ENCODE measurements at places on chromosomes 2 and 18. TPM values are rescaled to one million over a fixed set of nuclear protein-coding genes. Genes with fewer than 3 reads are reported as not detected.
A peak's percentile ranks its signal among the peaks of the same experiment; 100 is the strongest.

DNA sequence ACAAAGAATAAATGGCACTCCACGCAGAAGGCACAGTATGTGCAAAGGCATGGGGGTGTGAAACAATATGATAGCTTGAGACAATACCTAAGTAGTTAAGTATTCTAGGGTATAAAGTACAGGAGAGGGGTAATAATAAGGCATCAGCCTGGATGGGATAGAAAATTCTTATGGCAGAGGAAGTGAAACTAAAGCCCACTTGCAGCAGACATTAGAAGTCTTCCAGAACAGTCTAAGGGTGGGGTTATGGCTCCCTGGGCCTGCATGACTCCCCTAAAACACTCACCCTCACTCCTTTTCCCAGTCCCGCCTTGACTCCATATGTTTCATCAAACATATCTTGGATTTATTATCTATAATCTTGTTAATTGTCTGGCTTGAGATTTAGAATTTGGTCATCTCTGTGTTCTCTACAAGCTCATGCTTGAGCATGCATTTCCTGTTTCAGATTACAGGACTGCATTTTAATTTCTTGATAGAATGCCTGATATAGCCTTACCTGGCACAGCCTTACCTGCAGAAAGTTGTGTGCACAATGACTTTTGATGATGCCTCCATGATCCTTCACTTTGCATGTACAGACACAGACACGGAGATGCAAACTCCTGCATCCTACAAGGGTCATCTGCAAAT is 28.5 kb upstream of the TMBIM1 start:
- H3K27ac ChIP-seq = no peak overlapping the region
- DNase-seq = no peak
- no peaks in the 10 kb centered on the region for H3K27me3 ChIP-seq
- no peaks in the 10 kb centered on the region for H3K36me3 ChIP-seq
- peaks cover 22% of the 10 kb centered on the region for H3K4me1 ChIP-seq

DNA sequence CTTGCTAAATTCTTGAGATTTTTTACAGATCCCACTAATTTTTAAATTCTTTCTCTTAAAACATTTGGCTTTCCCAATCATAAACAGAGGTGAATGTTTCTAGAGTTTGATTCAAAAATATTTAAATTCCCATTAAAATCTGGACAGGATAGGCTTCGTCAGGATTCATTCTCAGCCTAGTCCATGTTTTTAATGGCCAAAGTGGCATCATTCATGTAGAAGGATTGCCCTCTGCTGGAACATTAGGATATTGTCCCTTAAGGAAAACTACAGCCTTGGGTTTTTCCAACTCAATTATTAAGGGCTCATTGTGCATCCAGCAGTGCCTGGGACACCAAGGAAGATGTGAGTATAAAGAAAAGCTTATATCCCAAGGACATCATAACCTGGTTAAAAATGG is 71.7 kb downstream of the TPGS2 start:
- H3K36me3 ChIP-seq = no peaks in the 10 kb centered on the region
- DNase-seq = peak; percentile 58
- no peaks in the 10 kb centered on the region for H3K4me1 ChIP-seq
- H3K27me3 ChIP-seq = peaks cover 3% of the 10 kb centered on the region

DNA sequence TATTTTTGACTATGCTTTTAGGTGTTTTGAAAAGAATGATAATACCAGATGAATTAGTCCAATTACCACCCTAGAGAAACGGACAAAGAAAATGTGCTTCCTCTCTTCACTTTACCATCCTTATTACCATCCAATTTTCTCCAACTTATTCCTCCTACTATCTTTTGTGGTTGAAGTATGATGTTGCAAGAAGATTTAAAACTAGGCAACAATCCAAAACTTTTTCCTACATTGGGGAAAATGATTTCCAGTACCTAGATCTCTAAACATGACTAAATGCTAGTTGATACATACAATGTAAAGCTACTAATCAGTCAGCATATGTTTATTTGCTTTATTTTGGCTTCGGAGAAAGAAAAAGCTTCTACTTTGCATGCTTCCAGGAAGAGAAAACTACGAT is 355.0 kb upstream of the LYPD1 start:
- no peak overlapping the region for H3K4me3 ChIP-seq
- no peaks in the 10 kb centered on the region for H3K27me3 ChIP-seq
- no peaks in the 10 kb centered on the region for H3K36me3 ChIP-seq
- peaks cover 3% of the 10 kb centered on the region for H3K4me1 ChIP-seq
- peak; percentile 13 for DNase-seq

Gene CNDP1
- total RNA-seq = not detected

DNA sequence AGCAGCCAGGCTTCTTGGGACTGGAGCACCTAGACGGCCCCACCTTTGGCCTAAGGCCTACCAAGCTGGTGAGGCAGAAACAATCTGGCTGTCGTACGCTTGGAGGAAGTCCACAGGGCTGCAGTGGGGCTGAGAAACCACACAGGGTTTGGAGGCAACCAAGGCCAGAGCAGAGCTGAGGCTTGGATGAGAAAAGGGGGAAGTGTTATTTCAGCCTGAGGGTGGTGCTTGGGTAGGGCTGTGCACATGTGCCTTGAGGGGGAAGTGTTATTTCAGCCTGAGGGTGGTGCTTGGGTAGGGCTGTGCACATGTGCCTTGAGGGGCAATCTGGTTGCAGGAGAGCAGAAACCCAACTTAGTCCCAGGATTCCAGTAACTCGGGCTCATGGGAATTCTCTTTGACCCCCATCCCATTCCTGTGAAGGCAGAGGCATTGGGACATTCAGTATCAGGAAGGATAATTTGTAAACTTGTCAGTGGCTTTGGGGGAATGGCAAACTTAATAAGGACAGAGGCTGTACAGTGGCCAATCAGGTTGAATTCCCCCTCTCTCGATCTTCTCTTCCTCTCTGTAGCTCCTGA is 971 bp upstream of the FBXO41 start:
- H3K27me3 ChIP-seq = peaks cover 3% of the 10 kb centered on the region
- H3K4me1 ChIP-seq = no peaks in the 10 kb centered on the region
- no peak for DNase-seq
- peak overlapping the region; percentile 78 for H3K4me3 ChIP-seq
- H3K27ac ChIP-seq = no peak overlapping the region

Gene CETN1
- not detected for total RNA-seq

DNA sequence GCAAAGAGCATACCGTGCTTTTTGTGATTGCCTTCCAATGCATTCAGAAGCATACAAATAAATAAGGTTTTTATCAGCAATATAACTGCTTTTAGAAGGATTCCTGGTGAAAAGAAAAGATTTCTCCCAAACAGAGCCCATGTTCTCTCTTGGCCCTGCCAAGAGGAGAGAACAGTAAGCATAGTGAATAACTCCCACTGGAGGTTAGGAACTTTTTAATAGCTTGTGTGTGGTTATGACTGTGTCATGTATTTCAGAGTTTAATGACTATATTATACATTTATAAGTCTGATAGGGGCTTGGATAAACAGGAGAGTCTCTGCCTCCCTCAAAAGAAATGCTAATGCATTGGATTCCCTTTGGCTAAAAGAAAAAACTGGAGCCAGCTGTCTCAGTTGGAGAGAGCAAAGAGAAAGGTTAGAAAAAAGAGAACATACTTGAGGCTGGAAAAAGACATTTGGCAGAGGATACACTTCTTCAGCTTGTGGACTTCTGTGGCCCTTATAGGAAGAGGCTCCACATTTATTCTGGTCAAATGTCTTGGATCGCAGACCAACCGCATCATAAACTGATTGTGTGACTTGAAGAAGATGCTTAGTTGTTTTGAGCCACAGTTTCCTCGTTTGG is 63.0 kb upstream of the SPRED2 start:
- no peak for DNase-seq
- no peak overlapping the region for H3K27ac ChIP-seq
- H3K27me3 ChIP-seq = no peaks in the 10 kb centered on the region
- H3K4me1 ChIP-seq = no peaks in the 10 kb centered on the region

Gene LONRF2
- 3.8 TPM for total RNA-seq

Gene RMDN2
- total RNA-seq = 2.3 TPM

GRCh38 chr2:150023044-150023443 is 435.5 kb upstream of the MMADHC start:
- H3K27ac ChIP-seq = no peak overlapping the region
- no peak for DNase-seq
- no peaks in the 10 kb centered on the region for H3K27me3 ChIP-seq

Gene NFATC1
- 10.4 TPM for total RNA-seq

- no peak overlapping the region for H3K4me3 ChIP-seq
- no peaks in the 10 kb centered on the region for H3K4me1 ChIP-seq
- H3K27ac ChIP-seq = no peak overlapping the region
These were observed 91.1 kb upstream of the SKOR2 start for GRCh38 chr18:47342566-47342965.

Gene MDH1B
- 0.86 TPM for total RNA-seq

DNA sequence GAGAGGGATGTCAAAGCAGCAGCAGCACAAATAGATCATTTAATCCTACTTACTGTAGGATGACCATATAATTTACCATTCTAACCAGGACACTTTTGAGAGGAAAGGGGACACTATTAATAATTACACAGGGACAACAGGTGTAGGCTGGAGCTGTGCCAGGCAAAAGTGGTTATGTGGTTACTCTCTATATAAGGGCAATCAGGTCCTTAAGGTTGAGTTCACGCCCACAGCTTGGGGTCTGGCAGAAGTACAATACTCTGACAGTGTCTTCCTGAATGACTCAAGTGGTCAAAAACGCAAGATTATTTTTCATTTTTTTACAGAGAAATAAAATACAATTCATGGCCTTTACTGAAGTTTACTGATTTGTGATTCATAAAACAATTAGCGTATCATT is 2.8 kb downstream of the PREPL start:
- H3K36me3 ChIP-seq = no peaks in the 10 kb centered on the region
- H3K27ac ChIP-seq = no peak overlapping the region
- no peak overlapping the region for H3K4me3 ChIP-seq
- no peak for DNase-seq

Gene POTEC
- total RNA-seq = not detected

- no peak overlapping the region for H3K27ac ChIP-seq
- H3K27me3 ChIP-seq = no peaks in the 10 kb centered on the region
- peak; percentile 9 for DNase-seq
- no peaks in the 10 kb centered on the region for H3K36me3 ChIP-seq
- no peak overlapping the region for H3K4me3 ChIP-seq
- H3K4me1 ChIP-seq = no peaks in the 10 kb centered on the region
These were observed 52.5 kb downstream of the AQP4 start for GRCh38 chr18:26813043-26813442.

DNA sequence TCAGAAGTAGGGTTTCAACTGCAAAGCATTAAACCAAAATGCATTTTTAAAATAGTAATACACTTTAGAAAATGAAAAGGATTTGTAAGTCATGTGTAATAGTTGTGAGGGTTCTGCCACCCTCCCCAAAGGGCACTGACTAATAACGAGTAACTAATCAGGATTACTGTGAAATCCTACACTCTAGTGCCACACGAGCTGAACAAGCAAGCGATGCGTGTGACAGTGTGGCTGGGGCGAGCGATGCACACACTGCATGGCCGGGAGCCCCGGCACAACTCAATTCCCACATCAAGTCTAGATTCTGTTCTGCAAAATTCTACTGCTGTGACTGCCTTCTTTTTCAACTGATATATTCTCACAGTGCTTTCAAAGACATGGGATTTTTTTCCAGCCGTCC is 156.4 kb downstream of the SEPTIN10 start:
- no peaks in the 10 kb centered on the region for H3K36me3 ChIP-seq
- H3K27ac ChIP-seq = no peak overlapping the region
- no peaks in the 10 kb centered on the region for H3K4me1 ChIP-seq
- H3K4me3 ChIP-seq = no peak overlapping the region
- DNase-seq = no peak

- peaks cover 5% of the 10 kb centered on the region for H3K4me1 ChIP-seq
- no peak overlapping the region for H3K4me3 ChIP-seq
- no peaks in the 10 kb centered on the region for H3K27me3 ChIP-seq
- DNase-seq = peak; percentile 52
These were observed 3.2 kb downstream of the GPR17 start for GRCh38 chr2:127649100-127649611.

- DNase-seq = peak; percentile 78
- H3K27me3 ChIP-seq = no peaks in the 10 kb centered on the region
- H3K4me3 ChIP-seq = peak overlapping the region; percentile 3
- peaks cover 8% of the 10 kb centered on the region for H3K4me1 ChIP-seq
- H3K36me3 ChIP-seq = no peaks in the 10 kb centered on the region
- peak overlapping the region; percentile 26 for H3K27ac ChIP-seq
These were observed 179.4 kb downstream of the DOK6 start for GRCh38 chr18:69580107-69580506.

Gene UNC80
- 1.6 TPM for total RNA-seq

DNA sequence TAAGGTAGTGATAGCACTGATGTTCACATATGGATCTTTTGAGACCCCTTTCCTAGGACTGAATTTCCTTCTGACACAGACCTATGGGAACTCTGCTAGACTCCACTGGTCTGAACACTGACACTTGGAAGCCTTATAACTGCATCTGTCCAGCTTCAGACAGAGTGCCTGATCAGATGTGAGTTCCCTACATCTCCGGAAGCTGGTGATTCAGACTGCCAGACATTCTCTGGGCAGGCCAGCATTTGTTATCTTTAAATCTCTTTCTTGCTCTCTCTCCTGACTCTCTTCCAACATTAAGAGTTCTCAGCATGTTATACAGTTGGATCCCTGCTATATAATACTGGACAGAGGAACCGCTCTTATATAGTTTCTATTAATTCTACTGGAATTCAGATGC is 408.5 kb downstream of the ZEB2 start:
- no peak for DNase-seq
- no peaks in the 10 kb centered on the region for H3K27me3 ChIP-seq
- H3K4me3 ChIP-seq = no peak overlapping the region
- H3K36me3 ChIP-seq = no peaks in the 10 kb centered on the region
- no peaks in the 10 kb centered on the region for H3K4me1 ChIP-seq

DNA sequence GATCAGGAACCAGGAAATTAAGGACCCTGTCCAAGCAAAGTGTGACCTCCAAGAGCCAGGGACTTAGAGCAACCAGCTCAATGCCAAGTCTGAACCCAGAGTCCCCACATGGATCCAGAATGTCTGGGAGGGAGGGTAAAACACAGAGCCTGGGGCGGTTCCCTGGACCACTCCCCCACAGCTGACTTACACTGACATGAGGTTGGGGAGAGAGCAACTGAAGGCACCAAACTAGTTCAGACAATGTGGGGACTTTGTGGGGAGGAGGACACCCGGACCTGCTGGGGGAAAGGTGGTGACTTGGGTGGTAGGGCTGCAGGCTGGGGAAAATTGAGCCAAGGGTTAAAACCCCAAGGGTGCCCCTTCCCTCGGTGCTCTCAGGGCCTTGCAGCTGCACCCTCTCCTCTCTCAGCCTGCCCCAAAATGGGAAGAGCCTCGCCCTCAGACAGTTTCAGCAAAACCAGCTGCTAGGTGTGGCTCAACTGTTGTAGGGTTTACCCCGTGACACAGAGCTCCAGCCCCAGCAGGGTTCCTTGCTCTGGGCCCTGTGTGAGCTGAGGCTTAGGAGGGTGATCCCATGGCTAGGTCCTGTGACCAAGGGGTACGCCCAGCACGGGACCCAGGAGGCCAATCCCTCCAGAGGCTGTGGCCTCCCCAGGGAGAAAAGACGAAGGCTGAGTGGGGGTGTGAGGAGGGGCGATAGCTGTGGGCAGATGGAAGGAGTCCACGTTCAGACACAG is 28.6 kb downstream of the MARCO start:
- no peak overlapping the region for H3K27ac ChIP-seq
- no peak overlapping the region for H3K4me3 ChIP-seq
- peaks cover 13% of the 10 kb centered on the region for H3K27me3 ChIP-seq
- no peak for DNase-seq
- H3K4me1 ChIP-seq = no peaks in the 10 kb centered on the region

- no peak for DNase-seq
- H3K4me1 ChIP-seq = no peaks in the 10 kb centered on the region
- no peak overlapping the region for H3K27ac ChIP-seq
- no peaks in the 10 kb centered on the region for H3K36me3 ChIP-seq
- no peaks in the 10 kb centered on the region for H3K27me3 ChIP-seq
- no peak overlapping the region for H3K4me3 ChIP-seq
These were observed 157.0 kb downstream of the MGAT5 start for GRCh38 chr2:134410831-134411231.

Gene ANKRD30BL
- 2.2 TPM for total RNA-seq

Gene CRYGD
- not detected for total RNA-seq

Gene CPO
- not detected for total RNA-seq

All from A673 (cell line).